ENCODE measurements at places on chromosomes 7 and 10.

DNA sequence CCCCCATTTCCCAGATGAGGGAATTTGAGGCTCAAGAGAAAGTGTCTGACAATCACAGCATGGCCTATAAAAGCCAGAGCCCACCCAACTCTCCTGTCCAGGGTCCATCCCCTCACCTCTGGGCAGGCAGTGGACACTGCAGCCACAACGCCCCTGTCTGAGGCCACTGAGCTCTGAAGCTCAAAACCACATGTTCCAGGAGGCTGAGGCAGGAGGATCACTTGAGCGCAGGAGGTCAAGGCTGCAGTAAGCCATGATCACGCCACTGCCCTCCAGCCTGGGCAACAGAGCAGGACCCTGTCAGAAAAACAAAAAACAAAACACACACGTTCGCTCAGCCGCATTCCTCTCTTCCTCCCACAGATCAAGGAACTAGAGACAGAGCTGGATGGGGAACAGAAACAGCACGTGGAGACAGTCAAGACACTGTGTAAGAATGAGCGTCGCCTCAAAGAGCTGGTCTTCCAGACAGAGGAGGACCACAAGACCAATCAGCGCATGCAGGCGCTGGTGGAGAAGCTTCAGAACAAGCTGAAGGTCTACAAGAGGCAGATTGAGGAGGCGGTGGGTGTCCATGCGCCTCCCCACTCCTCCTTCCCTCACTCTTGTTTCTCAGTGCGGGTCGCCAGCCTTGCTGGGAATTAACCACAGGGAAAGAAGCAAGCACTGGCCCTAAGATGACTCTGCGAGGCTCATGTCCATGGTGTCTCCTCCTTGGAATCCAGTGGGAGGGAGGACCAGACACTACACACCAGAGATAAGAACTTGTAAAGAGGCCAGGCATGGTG, 20.0 kb upstream of the ARPC1A start:
- no peak overlapping the region for H3K27ac ChIP-seq

DNA sequence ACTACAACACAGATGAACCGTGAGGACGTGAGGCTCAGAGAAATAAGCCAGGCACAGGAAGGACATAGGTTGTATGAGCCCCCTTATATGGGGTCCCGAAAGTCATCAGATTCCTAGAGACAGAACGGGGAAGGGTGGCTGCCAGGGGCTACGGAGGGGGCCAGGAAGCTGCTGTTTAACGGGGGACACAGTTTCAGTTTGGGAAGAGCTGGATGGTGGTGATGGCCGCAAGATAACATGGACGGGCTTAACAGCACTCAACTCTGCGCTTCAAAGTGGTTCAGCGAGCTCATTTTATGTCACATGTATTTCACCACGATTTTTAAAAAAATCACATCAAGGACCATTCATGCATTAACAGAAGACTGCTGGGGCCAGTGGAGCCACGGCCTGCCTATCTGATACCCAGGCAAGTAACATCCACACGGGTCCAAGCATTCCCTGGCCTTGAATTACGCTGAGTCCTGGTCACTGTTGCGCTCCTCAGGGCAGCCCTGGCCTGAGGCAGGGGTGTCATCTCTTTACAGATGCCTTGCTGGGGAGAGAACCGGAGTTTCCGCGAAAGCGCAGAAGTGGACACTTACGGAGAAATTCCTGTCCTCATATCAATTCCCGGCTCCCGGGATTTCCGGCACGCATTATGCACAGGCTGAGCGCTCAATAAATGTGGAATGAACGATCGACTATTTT, 1.5 kb downstream of the CARD11 start:
- DNase-seq = no peak
- no peak overlapping the region for H3K27ac ChIP-seq
- no peak overlapping the region for H3K4me3 ChIP-seq
- peaks cover 15% of the 10 kb centered on the region for H3K27me3 ChIP-seq

DNA sequence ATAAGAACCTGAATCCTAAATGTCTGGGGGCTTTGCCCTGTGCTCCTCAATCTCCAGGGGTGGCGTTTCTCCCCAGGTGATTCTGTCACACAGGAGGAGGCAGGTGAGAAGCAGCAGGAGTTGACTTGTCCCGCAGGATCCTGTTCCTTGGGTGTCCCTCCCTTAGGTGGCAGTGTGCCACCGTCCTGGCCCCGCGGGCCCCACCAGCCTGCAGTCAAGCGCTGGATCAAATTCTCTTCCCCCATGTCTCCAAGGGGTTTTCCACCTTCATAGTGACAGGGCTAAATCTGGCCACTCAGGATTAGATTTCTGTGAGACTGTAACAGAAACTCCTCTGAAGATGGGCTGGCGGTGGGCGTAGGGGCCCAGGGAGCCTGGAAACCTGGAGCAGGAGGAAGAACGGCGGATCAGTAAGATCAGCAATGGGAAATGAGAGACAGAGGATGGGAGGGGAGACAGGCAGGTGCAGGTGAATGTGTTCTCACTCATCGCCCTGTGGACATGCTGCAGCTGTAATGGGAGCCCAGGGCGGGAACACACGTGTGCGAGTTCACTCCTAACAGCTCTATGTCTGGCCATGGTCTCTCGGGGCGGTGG, 329.2 kb upstream of the COBL start:
- H3K27ac ChIP-seq = no peak overlapping the region
- H3K27me3 ChIP-seq = no peaks in the 10 kb centered on the region
- no peaks in the 10 kb centered on the region for H3K4me1 ChIP-seq
- no peaks in the 10 kb centered on the region for H3K36me3 ChIP-seq
- H3K4me3 ChIP-seq = no peak overlapping the region

DNA sequence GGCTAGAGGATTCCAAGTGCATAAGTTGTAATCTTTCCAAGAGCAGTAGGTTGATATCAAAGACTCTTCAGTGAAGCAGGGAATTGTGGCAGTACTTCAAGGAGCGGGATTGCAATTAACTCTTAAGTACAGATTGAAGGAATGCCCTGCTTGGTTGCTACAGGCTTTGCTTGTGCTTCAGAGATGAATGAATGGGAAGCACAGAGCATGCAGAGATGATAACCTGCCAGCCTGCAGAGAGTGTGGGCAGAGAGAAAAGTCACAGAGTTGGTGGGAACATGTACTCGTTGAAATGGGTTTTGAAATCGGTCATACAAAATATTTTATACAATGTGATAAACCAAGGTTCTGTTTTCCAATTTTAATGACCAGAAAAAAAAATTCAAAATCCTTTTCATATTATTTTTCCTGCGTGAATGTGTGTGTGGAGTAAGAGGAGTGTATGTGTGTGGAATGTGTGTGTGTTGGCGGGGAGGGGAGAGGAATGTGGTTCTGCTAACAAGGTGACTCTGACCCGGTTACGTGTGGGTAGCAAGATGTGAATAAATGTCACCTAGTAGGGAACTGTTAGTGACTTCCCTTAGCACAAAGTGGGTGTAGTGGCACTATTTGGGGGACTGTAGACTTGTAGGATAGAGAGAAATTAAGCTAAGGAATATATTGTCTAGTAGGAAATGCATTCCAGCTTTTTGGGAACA, 697.8 kb downstream of the GATA3 start:
- no peak overlapping the region for H3K27ac ChIP-seq
- H3K4me1 ChIP-seq = no peaks in the 10 kb centered on the region
- no peak overlapping the region for H3K4me3 ChIP-seq
- no peaks in the 10 kb centered on the region for H3K36me3 ChIP-seq
- no peaks in the 10 kb centered on the region for H3K27me3 ChIP-seq

- no peaks in the 10 kb centered on the region for H3K27me3 ChIP-seq
- H3K36me3 ChIP-seq = peaks cover 32% of the 10 kb centered on the region
- no peaks in the 10 kb centered on the region for H3K4me1 ChIP-seq
- DNase-seq = no peak
- no peak overlapping the region for H3K4me3 ChIP-seq
Observed at GRCh38 chr7:37251222-37251621, 197.4 kb downstream of the ELMO1 start.

DNA sequence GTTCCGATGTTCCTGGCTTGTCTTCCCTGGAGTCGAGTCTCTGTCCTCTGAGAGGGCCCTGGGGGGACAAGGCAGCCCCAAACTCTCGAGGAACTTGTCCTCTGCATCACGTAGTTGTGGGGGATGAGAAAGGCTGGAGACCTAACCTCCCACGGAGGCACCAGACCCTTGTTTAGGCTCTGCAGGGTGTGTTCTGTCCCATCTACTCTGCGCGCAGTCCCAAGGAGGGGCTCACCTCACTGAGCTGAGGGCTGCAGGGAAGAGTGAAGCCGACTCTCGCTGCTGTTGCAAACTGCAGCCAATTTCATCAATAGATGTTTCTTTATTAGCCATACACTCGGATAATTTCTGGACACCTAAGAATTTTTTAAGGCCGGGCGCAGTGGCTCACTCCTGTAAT, 186.7 kb upstream of the ADARB2 start:
- no peaks in the 10 kb centered on the region for H3K27me3 ChIP-seq
- H3K4me3 ChIP-seq = no peak overlapping the region
- H3K4me1 ChIP-seq = no peaks in the 10 kb centered on the region
- H3K36me3 ChIP-seq = no peaks in the 10 kb centered on the region
- no peak for DNase-seq

GRCh38 chr10:17655009-17655408, 11.1 kb downstream of the STAM start:
- peaks cover 13% of the 10 kb centered on the region for H3K36me3 ChIP-seq
- H3K4me3 ChIP-seq = no peak overlapping the region
- no peak for DNase-seq
- H3K4me1 ChIP-seq = peaks cover 16% of the 10 kb centered on the region

DNA sequence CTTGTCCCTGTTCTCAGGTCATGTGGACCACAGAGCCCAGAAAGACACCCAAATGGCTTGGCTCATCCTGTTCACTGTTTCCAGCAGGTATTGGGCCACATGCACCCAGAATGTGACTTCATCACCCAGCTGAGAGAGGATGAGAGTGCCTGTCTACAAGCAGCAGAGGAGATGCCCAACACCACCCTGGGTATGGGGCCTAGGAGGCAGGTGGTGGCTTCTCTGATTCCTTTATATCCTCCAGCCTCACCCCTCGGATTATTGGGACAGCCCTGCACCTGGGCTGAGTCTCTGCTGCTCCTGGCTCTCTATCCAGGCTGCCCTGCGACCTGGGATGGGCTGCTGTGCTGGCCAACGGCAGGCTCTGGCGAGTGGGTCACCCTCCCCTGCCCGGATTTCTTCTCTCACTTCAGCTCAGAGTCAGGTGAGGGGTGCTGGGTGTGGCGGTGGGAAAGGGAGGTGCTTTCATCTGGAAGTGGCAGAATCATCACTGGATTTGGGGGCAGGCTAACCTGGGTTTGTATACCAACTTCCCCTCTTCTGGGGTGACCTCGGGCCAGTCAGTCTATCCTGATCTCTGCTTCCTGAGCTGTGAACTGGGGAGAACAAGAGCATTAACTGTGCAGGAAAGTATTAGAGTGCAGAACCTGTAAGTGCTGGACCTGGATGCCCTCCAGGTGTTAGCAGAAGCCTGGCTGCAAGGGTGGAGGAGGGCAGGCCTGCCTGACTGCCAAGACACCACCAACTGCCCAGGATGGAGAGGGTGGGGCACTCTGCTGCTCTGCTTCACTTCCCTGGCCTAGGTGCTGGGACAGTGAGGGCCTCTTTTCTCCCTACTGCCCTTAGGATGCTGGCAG, 5.2 kb downstream of the GHRHR start:
- no peak for DNase-seq
- no peaks in the 10 kb centered on the region for H3K4me1 ChIP-seq

- H3K27ac ChIP-seq = no peak overlapping the region
- no peak for DNase-seq
- no peaks in the 10 kb centered on the region for H3K36me3 ChIP-seq
- no peaks in the 10 kb centered on the region for H3K4me1 ChIP-seq
- peaks cover 6% of the 10 kb centered on the region for H3K27me3 ChIP-seq
Observed at GRCh38 chr10:90583416-90583815, 274.4 kb downstream of the HTR7 start.

- no peak overlapping the region for H3K4me3 ChIP-seq
- peaks cover 5% of the 10 kb centered on the region for H3K4me1 ChIP-seq
- no peaks in the 10 kb centered on the region for H3K27me3 ChIP-seq
- DNase-seq = no peak
- no peak overlapping the region for H3K27ac ChIP-seq
- no peaks in the 10 kb centered on the region for H3K36me3 ChIP-seq
Observed at GRCh38 chr10:74092372-74092771, 58.3 kb downstream of the AP3M1 start.

DNA sequence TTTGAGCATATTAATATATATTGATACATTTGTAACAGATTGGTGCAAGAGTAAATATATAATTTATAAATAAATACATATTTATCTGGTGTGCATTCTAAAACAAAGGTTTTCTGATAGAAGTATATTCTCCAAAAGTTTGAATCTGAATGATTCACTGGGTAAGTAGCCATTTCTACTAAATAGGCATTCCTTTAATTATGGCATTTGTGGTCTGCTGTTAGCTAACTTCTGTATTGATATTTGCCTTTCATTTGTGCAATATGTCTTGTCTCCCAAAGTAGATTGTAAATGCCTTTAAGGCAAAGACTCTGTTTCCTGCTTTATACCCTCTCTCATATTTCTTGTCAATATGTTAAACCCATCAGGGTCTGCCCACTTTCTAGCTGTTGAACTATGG, 11.1 kb upstream of the ARID5B start:
- no peak for DNase-seq
- no peak overlapping the region for H3K27ac ChIP-seq
- no peak overlapping the region for H3K4me3 ChIP-seq
- no peaks in the 10 kb centered on the region for H3K27me3 ChIP-seq

GRCh38 chr10:9510626-9511025, 1456.1 kb downstream of the GATA3 start:
- DNase-seq = no peak
- H3K36me3 ChIP-seq = no peaks in the 10 kb centered on the region
- no peak overlapping the region for H3K27ac ChIP-seq
- H3K27me3 ChIP-seq = no peaks in the 10 kb centered on the region
- H3K4me3 ChIP-seq = no peak overlapping the region

- H3K4me1 ChIP-seq = no peaks in the 10 kb centered on the region
- H3K36me3 ChIP-seq = no peaks in the 10 kb centered on the region
- no peaks in the 10 kb centered on the region for H3K27me3 ChIP-seq
- no peak overlapping the region for H3K4me3 ChIP-seq
- DNase-seq = no peak
Observed at GRCh38 chr10:131806646-131807317, 94.0 kb upstream of the PPP2R2D start.

DNA sequence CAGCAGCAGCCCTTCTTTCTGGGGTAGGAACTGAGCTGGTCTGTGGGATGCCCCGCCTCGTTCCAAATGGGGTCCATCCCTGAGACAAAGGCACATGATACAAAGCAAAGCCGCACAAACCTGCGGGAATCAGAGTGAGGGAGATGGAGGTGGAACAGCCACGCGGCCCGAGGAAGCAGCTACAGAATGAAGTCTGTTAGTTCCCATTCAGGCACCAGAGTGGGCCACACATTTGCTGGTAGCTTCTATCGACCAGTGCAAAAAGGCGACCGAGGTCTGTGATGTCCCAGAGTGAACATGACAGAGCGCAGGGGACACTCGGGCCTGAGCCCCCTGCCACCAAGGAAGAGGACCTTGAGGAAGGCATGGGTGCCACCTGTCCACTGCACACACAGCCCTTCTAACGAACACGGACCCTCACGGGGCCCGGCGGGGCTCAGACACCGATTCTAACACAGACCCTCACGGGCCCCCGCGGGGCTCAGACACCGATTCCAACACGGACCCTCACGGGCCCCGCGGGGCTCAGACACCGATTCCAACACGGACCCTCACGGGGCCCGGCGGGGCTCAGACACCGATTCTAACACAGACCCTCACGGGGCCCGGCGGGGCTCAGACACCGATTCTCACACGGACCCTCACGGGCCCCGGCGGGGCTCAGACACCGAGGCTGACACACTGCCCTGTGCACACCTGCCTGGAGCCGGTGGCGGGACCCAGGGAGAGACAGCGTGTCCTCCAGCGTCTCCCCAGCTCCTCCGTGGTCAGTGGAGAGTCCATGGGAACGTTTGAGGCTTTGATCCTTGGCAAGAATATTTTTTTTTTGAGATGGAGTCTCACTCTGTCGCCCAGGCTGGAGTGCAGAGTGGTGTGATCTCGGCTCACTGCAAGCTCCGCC, 32.8 kb upstream of the FAM20C start:
- no peaks in the 10 kb centered on the region for H3K4me1 ChIP-seq
- no peak for DNase-seq
